Retina (tissue), 1 donor: ENCODE measurements at places on chromosomes 4 and X.

DNA sequence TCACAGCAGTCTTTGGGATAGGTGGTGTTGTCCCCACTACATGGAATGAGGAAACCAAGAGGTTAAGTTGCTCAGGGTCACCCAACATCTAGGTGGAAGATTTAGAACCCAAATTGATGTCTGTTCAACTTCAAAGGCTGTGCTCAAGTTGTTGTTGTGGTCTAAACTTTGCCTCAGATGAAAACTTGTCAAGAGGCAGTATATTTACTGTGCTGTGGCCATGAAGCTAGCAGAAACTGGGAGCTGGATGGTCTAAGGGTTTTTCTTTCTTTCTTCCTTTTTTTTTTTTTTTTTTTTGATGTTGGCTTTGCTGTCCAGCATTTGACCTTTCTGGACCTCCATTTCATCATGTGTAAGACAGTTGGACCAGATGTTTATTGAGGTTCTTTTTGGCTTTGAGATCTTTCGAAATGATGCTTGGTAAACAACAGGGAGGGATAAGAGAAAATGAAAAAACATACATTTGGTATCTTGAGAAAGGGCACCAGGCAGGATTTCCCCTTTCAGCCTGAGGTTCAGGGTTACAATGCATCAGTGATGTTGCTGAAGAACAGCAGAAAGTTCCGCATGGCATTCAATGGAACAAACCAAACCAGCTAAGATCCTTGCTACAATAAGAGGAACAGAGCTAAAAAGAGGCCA lies 166.2 kb upstream of the RPS6KA3 start:
- no peak for DNase-seq

DNA sequence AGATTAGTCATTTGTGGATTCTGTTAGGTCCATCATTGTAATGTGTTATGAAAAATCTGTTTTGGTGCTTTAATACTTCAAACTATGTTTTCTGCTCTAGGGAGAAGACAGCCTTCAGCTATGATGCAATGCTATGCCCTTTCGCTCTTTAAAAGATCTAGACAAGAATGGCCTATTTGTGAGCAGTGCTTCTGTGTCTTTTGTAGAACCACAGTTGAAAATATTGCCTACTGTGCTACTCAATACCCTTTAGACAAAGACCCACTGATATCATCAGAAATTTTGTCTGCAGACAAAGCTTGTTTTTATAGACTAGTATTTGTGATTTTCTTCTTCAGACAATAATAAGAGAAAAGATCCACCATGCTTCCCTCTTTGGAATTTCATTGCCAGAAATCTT lies 44.6 kb upstream of the SLITRK2 start:
- no peak for DNase-seq

- DNase-seq: no peak
Observed at GRCh38 chrX:9091258-9091657, 57.3 kb upstream of the FAM9B start.

- DNase-seq: no peak
Observed at GRCh38 chrX:129663171-129663570, 8.4 kb upstream of the APLN start.

DNA sequence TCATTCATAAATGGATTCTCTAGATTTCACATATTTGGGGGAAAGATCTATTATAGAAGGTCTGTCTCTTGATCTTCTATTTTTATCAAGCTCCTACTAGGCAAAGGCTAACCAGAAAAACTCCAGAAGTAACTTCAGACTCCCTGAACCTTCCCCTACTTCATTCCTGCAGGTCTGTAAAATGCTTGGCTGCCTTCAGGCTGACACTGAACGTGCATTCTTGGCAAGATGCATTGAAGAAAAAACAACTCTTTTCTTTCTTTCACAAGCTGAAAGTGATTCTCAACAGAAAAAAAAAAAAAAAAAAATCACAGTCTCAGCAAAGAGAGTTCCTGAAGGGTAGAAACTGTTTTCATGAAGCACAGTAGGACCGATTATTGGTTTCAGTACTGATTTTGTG lies 12.7 kb downstream of the OPHN1 start:
- DNase-seq: no peak

GRCh38 chr4:181966104-181966551 lies 277.1 kb upstream of the TENM3 start:
- no peak for DNase-seq

- DNase-seq: peak; percentile 46
Observed at GRCh38 chr4:6657242-6658208, 17.0 kb downstream of the MRFAP1 start.

GRCh38 chr4:176879380-176880116 lies 86.8 kb upstream of the VEGFC start:
- DNase-seq: no peak

DNA sequence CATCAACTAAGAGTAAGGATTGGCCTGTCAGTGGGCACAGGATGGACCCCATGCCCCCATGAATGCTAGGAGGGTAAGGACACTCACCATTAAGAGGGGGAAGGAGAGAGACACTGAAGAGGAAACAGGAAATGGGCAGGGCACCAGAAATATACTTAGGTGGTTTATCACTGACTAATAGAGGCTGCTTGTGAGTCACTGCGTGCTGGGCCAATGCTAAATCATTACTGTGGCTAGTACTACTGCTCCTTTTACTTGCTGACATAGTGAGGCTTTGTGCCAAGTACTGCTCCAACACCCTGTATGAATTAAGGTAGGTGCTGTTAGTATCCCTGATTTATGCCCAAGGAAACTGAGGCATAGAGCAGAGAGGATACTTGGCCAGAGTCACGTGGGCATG lies 130.4 kb upstream of the FRMPD4 start:
- no peak for DNase-seq

- DNase-seq: no peak
Observed at GRCh38 chr4:5128569-5128968, 77.3 kb downstream of the STK32B start.

GRCh38 chrX:13815664-13816063 lies 1.2 kb downstream of the GPM6B start:
- peak; percentile 18 for DNase-seq

- no peak for DNase-seq
Observed at GRCh38 chrX:29728639-29729038, 486.7 kb upstream of the MAGEB2 start.

GRCh38 chrX:148284821-148285220 lies 215.6 kb upstream of the AFF2 start:
- no peak for DNase-seq

GRCh38 chr4:155353923-155354540 lies 22.7 kb downstream of the MAP9 start:
- DNase-seq: peak; percentile 49

DNA sequence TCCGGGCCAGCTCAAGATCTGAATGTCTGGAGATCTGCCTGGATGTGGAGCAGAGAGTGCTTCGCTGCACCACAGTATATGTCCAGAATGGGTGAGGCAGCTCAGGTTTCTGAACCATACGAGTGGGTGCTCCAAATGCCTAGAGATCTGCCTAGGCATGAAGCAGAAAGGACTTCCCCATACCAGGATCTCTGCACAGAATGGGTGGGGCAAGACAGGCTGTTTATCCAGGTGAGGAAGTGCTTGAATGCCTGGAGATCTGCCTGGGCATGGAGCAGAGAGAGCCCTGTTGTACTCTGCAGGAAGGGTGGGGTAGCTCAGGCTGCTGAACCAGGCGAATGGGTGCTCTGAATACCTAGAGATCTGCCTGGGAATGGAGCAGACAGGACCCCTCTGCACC lies 45.4 kb upstream of the MAGEC2 start:
- no peak for DNase-seq

GRCh38 chr4:150327262-150327780 lies 249.1 kb downstream of the DCLK2 start:
- no peak for DNase-seq

DNA sequence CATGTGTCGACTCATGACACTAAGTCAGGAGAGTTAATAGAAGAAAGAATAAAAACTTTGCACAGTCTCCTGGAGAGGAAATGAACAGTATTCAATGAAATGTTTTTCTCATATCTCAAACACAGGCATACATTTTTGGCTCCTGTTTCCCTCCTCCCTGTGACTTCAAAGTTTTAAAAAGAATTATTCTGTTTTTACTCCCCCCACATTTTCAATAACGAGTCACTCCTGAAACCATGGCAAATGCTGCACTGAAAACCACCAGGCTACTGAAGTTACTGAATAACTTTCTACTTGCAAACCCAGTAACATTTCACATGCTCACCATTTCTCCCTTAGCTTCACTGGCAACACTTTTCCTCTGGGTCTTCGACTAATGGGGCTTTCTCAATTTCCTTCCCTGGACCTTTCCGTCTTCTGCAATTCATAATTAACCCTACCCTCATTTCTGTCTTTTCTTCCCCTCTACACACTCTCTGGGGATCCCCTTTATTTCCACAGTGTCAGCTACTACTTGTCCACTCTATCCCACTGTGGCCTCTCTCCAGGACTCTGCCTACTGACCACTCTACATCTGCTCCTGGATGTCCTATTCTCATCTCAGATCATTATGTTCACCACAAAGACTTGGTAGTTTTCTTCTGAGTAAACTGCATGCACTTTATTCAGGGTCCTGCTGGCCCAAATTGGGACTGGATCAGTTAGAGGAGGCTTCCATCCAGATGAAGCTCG lies 225.8 kb upstream of the ETNPPL start:
- DNase-seq: no peak

DNA sequence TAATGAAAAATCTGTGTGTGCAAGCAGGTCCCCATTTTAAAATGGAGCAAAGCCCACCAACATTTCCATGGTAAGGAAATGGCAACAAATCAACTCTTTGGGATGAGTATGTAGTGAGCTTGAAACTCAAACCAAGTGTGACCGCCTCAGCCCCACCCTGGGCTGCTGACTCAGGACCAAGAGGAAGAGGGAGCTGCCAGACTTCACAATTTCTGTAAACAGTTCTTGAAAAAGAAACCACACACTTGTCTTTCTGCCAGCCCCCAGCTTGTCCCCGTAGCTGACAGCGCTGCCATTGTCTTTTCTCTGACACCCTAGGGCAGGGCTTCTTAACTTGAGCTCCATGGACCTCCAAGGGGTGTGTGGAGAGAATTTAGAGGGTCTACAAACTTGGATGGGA lies 10.3 kb downstream of the RTL5 start:
- DNase-seq: no peak

DNA sequence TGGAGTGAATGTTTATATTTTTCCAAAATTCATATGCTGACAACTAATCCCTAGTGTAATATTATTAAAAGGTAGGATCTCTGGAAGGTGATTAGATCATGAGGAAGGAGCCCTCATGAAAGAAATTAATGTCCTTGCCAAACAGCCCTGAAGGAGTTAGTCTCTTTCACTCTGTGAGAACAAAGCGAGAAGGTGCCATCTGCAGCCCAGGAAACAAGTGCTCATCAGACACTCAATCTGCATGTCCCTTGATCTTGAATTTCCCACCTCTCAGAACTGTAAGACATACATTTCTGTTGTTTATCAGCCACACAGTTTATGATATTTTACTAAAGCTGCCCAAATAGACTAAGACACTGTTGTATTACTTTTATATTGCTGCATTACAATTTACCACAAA lies 1283.4 kb downstream of the PCDH7 start:
- no peak for DNase-seq

- no peak for DNase-seq
Observed at GRCh38 chr4:3254302-3255131, 5.6 kb downstream of the MSANTD1 start.

- DNase-seq: no peak
Observed at GRCh38 chrX:135639066-135639780, 74.2 kb upstream of the CT45A1 start.

GRCh38 chr4:18319431-18319830 lies 297.9 kb upstream of the LCORL start:
- DNase-seq: no peak

DNA sequence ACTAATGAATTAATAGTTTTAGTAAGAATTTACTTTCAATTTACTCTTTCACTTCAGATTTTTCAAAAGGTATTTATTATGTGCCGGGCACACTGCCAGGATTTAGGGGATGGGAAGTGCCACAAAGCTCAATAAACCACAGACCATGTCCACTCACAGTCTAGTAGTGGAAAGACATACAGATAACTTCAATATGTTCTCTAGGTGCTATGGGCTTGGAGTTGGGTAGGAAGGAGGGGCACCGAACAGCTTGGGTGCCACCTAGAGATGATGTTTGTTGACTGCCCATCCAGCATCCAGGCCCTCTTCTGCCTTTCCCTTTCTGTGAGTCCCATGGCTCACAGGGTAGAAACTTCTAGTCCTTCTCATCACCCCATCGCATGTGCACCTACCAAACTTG lies 17.8 kb downstream of the MFAP3L start:
- DNase-seq: no peak

DNA sequence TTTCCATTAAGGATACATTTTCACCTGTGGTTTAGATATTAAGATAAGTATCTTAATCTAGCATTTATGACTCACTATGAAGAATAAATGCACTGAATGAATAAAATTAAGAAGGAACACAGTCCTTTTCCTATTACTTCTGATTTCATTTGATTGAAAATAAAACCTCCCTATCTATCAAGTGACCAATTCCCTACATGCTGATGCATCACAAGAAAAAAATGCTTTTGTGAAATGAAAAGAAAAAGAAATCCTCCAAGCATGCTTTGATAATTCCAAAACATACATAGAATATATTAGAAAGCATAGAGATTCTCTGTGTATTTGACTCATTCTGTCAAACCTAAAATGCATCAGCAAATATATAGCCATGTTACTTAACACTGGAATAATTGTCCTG lies 37.1 kb downstream of the PCDH10 start:
- no peak for DNase-seq

DNA sequence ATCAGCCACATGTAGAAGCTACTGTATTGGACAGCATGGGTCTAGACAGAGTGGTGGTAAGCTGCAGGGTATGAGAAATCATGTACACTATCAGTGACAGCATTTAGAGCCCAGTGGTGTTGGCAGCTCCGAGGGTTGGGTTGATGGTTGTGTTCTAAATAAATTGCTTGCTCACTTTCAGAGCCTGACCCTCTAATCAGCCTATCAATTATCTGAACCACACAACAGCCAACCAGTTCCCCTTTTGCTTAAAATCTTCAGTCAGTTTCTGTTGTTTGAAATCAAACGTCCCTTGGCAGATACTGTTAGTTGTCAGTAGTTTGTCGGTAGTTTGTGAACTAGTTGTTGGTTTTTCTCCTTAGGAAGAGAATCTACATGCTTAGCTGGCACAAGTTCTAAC lies 99.8 kb upstream of the RAI2 start:
- no peak for DNase-seq

- DNase-seq: peak; percentile 3
Observed at GRCh38 chrX:135707880-135708279, 5.6 kb upstream of the CT45A1 start.

- no peak for DNase-seq
Observed at GRCh38 chrX:71198066-71198465, 25.0 kb upstream of the GJB1 start.

DNA sequence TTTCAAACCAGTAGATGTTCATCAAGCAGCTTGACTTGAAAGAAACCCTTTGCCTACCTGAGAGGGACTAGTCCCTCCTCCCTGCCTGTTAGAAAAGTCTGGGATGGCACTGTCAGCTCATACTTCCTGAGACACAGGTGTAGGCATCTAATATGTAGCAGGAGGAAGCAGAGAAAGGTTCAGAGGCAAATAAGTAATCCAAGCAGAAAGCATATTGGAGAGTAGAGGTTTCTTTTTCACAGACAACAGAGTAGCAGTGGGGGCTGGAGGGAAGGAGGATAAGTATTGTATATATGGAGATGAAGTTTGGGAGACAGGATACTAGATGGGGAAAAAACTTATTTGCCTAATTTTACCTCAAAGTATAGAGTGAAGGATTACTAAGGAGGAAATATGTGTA lies 81.5 kb downstream of the FNIP2 start:
- no peak for DNase-seq
